ENCODE measurements at places on chromosomes 16 and 17.

- DNase-seq = no peak
Measured at GRCh38 chr16:2501946-2502895, 11.5 kb upstream of the ATP6V0C start.

DNA sequence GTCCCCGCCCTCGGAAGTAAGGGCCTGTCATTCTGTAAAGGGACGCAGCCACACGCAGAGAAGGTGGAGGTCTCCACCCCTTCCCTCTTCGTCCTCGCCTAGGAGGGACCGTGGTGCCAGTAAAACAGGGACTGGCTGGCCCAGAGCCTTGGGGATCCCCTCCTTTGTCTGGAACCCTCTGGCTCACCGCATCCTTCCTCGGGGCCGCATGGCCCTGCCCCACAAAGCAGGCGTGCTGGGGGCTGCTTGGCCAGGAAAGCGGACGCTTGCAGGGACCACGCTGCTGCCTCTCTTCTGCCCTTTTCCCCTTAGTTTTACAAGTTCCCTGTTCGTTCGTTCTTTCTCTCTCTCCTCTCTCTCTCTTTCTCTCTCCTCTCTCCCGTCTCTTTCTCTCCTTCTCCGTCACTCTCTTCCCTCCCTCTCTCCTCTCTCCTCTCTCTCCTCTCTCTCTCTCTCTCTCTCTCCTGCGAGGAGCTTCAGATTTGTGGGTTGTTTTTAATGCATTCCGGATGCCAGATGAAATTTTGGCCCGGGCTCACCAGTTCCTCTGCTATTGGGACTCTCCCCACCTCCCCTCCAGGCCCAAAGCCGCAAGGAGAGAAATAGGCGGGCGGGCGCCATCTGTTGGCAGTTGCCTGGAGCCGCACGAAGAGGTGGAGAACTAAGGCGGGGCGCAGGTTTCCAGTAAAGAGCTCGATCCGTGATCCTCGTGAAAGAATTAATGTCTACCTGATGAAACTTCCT lies 35.1 kb upstream of the CDRT4 start:
- peak; percentile 90 for DNase-seq

GRCh38 chr16:48617104-48617705 lies 7.2 kb upstream of the N4BP1 start:
- no peak for DNase-seq

DNA sequence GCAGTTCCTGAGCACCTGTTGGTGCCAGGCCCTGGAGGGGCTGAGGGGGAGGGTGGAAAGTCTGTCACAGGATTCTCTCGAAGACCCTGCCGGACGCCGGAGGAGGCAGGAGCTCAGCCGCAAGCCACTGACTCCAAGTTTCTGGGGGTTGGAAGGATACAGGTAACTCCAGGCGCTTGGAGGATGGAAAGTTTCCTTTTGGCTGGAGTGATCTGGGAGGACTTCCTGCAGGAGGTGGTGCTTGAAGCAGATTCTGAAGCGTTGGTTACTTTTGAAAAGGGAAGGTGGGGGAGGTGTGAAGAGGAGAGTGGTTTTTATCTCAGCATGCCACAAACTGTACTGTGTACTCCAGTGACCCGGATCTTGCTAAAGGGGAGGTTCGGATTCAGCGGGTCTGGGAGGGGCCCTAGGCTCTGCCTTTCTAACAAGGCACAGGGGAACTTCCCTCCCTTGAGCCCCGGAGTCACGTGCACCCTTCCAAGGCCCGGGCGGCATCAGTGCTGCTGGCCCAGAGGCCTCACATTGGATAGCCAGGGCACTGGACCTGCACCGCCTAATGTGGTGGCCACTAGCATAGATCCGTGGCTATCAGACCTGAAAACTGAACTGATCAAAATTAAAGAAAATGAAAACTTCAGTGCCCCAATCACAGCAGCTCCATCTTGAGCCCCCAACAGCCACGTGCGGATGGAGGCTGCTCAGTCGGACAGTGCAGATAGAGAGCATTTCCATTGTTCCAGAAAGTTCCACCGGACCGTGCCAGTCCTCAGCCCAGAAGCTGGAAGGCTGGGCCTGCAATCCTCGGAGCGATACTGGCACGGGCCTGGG lies 42.2 kb upstream of the GSE1 start:
- DNase-seq = peak; percentile 54

- no peak for DNase-seq
Measured at GRCh38 chr16:84928679-84929420, 82.5 kb downstream of the ZDHHC7 start.

Data from activated CD4-positive, alpha-beta T cell treated with anti-CD3 and anti-CD28 coated beads for 36 hours (primary cell).